NCI-H1417 treated with DMSO at 0.1 percent for 48 hours (cell line): ENCODE measurements at places on chromosomes 5 and 9.

- no peak for DNase-seq
Measured at GRCh38 chr9:136880651-136881050, 5.7 kb upstream of the TRAF2 start.

GRCh38 chr9:128216781-128217553 lies 13.8 kb downstream of the DNM1 start:
- no peak for DNase-seq

DNA sequence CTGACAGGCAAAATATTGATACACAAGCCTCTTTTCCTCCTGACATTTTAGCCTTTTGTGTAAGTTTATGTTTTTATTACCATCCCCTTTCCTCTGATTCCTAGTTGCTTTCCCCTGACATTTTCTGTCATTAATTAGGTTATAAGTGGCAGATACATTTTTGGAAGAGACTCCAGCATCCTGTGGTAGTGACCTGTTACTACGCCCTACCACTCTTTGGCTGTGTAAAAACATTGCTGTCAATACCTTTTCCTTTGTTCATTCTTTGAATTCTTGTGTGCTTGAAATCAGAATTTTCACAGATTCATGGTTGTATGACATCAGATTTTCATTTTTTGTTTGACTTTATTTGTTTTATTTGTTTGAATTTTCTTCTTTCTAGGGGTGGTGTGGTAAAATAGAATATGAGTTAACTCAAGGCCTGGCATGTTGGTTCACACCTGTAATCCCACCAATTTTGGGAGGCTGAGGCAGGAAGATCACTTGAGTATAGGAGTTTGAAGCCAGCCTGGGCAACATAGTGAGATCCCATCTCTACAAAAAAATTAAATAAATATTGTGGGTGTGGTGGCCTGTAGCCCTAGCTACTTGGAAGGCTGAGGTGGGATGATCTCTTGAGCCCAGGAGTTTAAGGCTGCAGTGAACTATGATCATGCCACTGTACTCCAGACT lies 43.4 kb downstream of the UBE2R2 start:
- DNase-seq = no peak

DNA sequence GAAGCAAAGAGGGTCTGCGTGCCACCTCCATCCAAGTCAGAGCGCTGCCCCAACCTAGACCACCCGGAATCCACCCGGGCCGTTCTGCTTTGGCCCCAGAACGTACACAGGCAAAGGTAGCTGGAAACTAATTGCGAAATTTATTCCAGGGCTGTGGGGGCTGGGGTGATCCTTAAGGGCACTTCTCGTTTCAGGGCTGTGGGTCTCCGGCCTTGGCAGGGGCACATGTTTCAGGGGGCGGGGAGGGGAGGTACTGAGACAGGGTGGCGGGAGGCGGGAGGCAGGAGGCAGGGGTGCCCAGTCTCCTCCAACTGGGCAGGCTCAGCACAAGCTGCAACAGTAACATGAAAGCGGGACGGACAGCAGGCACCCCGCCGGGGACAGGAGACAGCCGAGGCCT lies 26.1 kb downstream of the NR5A1 start:
- DNase-seq = no peak

GRCh38 chr5:63960646-63961045 lies 1.6 kb downstream of the HTR1A start:
- no peak for DNase-seq

- no peak for DNase-seq
Measured at GRCh38 chr5:32387841-32388240, 56.7 kb downstream of the ZFR start.

DNA sequence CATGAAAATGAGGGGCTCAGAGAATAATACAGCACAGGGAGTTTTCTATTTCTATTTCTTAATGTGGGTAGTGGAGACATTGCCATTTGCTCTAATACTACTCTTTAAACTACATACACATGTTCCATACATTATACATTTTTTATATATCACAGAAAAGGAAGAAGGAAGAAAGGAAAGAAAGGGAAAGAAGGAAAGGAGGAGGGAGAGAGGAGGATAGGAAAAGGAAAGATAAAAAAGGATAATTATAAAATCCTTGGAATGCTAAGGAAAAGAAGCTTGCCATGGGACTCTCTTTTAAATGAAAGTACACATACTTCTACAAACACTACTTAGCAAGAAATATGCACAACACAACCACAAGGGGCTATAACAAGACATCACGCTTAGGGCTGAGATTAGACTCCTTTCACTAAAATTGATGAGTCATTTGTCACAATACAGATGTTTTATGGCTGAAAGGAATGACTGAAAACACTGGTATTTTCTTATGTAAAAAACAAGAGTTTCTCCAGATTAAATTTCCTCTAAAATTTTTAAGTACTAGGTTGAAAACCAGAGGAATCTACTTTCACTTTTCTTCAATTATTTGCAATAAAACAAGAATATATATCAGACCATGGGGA lies 219.8 kb downstream of the ARL15 start:
- DNase-seq = no peak
